ENCODE measurements at places on chromosomes 7 and 10. TPM values are rescaled to one million over a fixed set of nuclear protein-coding genes. Genes with fewer than 3 reads are reported as not detected.
A peak's percentile ranks its signal among the peaks of the same experiment; 100 is the strongest.

FFAR4 gene
- polyA plus RNA-seq = not detected

SPDYE2 gene
- polyA plus RNA-seq = not detected

CALY gene
- polyA plus RNA-seq = 0.91 TPM

CUBN gene
- 0.39 TPM for polyA plus RNA-seq

NEUROD6 gene
- not detected for polyA plus RNA-seq

SPDYE11 gene
- polyA plus RNA-seq = not detected

CYP2C8 gene
- polyA plus RNA-seq = 0.04 TPM

RASA4 gene
- 54.5 TPM for polyA plus RNA-seq

RPS24 gene
- polyA plus RNA-seq = 967 TPM

DNA sequence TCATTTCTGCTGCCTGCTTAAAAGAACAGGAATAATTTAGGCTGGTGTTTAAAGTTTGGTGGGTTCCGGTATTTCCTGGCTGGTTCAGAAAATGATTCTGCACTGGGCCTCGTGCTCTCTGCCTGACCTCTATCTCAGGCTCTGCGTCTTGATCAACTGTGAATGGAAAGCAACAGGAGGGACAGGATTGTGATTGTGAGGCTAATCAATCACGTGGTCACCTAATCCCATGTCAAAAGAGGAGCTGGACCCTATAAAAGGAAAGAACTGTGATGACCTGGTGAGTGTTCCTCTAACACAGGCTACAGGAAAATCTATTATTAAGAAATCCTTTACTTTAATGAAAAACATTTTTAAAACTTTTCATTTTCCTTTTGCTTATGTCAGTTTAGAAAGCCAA lies at the start of gene DHX32:
TSS of gene DHX32 (minus strand) at position 101 of the 400 bp plus-strand sequence. CDS start 468 bp downstream, outside the sequence.
- no peak for DNase-seq

DNA sequence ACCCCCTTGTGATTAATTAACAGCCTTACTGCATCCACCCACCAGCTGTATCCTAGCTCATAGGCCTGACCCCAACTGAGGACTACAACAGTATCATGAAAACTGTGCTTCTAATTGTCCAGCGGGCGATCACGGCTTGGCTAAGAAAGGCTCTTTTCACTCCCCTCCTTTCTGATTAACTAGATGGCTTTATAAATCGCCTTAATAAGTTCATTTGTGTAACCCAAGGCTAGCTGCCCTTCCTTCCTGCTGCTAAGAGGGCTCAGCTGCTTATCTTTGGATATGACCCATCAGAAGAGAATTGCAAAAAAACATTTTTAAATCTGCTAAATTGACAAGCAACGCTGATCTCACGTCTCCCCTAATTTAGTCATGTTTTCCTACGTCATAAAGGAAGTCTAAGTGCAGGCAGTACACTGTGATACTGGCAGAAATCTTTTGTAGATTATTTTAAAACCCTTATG lies 163.0 kb upstream of the LAMB4 start:
- no peak for DNase-seq

GRCh38 chr10:69100136-69100872 lies 12.4 kb downstream of the SRGN start:
- DNase-seq = no peak

DNA sequence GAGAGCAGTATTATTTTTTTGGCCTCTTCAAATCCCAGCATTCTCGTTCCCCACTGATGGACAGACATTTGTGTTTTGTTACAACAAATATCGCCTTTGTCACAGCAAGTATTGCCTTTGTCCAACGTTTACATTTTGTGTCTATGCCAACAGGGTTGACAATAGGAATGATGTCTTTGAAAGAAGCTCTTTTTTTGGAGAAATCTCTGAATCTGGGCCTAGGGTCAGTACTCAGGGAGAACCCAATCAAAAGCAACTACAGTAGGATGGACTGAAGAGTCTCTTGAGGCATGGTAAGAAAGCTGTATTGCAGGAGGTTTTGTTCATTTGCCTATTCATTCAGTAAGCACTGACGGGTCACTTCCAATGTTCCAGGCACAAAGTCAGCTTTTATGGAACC lies 57.7 kb upstream of the KLF14 start:
- no peak for DNase-seq

DNA sequence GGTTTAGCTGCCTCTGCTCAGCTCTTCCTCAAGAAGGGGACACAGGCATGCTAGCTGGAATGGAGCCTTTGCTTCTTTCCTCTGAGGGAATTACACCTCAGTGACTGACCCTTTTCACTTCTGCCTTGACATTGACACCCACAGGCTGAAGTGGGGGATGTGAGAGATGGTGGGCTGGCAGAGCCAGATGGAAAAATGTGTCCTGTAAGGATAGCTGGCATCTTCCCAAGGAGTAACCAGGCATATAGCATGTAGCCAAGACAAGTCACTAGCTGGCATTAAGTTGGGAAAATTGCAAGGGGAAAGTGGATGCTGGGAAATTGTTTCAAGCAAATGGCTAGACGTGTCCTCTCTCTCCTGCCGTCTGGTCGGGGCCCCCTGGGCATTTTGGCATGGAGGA lies 19.9 kb downstream of the STMP1 start:
- no peak for DNase-seq

DNA sequence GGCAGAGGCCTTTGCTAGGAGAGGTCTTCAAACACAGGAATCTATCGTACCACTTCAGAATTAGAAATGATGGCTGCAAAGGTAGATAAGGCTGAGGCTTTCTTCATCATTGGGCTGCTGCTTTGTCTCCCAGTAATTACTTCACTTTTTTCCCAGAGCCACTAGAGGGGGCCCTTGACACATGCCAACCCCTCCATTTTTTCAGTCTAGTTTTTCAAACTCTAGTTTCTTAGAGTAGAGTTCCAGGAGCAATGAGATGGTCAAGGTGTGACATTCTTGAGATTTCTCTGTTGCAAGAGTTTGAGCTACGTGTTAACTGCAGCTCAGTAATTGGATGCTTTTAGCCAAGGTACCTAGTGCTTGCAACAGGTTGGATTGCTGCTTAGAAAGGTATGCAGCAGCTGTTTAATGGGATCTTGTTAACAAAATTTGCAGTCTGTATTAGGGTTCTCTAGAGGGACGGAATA lies 33.8 kb upstream of the RBM20 start:
- no peak for DNase-seq

DNA sequence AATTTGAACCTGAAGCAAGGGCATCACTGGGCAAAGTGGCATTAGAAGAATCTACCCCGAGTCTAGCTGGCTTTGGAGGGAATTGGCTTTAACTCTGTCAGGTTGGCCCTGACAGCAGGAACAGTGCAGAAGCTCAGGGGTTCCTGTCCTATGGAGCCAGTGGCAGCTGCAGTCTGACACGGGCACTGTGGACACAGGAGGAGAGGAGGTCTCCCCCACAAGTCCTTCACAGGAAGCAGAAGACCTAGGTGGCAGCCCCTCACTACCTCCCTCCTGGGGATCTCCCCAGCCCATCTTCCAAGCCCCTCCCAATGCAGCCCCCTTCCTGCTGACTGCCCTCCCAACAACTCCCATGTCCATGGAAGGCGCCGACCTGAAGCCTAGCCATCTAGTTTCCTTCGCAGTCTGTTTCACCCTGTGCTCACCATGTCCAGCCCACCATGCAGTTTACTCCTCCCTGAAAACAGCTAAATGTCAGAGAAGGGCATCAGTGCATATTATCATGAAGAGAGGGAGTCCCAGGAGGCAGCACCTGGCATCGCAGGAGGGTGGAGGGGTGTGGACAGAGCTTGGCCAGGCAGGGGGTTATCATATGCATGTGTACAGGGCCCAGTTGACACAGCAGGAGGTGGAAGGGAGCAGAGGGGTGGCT lies 17.9 kb upstream of the GDF10 start:
- DNase-seq = no peak

DNA sequence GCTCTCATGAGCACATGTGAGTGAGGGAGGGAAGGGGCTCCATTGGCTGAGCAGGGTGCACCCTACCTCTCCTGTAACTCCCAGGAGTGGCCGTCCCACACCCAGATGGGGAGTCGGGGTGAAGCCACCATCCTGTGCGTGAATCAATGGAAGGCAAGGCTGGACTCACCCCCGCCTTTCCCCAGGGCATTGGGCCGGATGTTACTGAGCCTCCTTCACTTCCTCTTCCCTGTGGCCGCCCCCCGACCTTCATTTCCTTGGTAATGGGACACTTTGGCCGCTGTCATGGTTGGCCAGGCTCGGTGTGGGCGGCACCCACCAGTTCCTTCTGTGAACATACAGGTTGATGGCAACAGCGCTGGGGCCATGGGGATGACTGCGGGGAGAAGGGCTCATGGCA lies 209.0 kb downstream of the MGMT start:
- no peak for DNase-seq

GRCh38 chr10:126972635-126973414 lies 67.6 kb downstream of the DOCK1 start:
- peak; percentile 92 for DNase-seq

DNA sequence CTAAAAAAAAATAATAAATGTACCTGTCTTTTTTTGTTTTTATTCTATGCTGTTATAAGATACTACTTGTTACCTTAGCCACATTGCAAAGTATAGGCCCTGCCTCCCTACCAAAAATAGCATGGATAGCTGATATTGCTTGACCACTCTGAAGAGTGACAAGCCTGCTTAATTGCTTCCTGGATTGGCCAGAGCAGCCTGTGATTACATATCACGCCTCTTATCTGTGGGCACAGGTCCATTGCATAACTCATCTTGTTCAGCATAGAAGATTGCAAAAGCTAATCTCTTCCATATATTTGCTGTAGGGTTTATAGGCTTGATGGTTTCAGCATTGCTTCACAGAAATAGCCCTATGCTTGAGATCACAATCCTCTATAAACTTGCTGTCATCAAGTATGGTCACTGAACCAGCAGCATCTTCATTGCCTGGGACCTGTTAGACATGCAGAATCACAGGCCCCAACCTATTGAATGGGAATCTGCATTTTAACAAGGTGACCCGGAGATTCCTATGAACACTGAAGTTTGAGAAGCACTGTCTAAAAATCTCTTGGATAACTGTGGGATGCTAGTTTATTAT lies 280.8 kb upstream of the CDC14C start:
- DNase-seq = no peak

GRCh38 chr10:44422570-44423101 lies 37.7 kb upstream of the CXCL12 start:
- DNase-seq = no peak

GRCh38 chr10:117441812-117442443 lies 66.7 kb upstream of the PDZD8 start:
- peak; percentile 46 for DNase-seq
